ENCODE measurements at places on chromosomes 7 and 10. TPM values are rescaled to one million over a fixed set of nuclear protein-coding genes. Genes with fewer than 3 reads are reported as not detected.

The HMX2 gene
- not detected for polyA plus RNA-seq

The ATOH7 gene
- not detected for polyA plus RNA-seq

The ASB10 gene
- not detected for polyA plus RNA-seq

The TYW1B gene
- polyA plus RNA-seq: 1.0 TPM

The HYAL4 gene
- polyA plus RNA-seq: not detected

The ITIH5 gene
- 3.8 TPM for polyA plus RNA-seq

The ZNF487 gene
- 9.4 TPM for polyA plus RNA-seq

The UPK3B gene
- not detected for polyA plus RNA-seq

The ZNF746 gene
- 2.9 TPM for polyA plus RNA-seq

The PRPS1L1 gene
- polyA plus RNA-seq: not detected

The EN2 gene
- polyA plus RNA-seq: not detected

The SPDYE8 gene
- not detected for polyA plus RNA-seq

The CREB5 gene
- polyA plus RNA-seq: 2.6 TPM

The SFMBT2 gene
- polyA plus RNA-seq: 1.1 TPM

The COBL gene
- polyA plus RNA-seq: 0.31 TPM

The DMTF1 gene
- polyA plus RNA-seq: 59.0 TPM

The TUBAL3 gene
- 10.6 TPM for polyA plus RNA-seq

The MOGAT3 gene
- polyA plus RNA-seq: not detected

The GNGT1 gene
- polyA plus RNA-seq: not detected

The COL26A1 gene
- not detected for polyA plus RNA-seq

The HECW1 gene
- polyA plus RNA-seq: 1.9 TPM

The SPDYE5 gene
- polyA plus RNA-seq: not detected

The CDH23 gene
- polyA plus RNA-seq: 0.50 TPM

Data from aorta (tissue), 5 donors.